Stimulated activated CD4-positive, alpha-beta T cell treated with anti-CD3 and anti-CD28 coated beads, Interleukin-1b, Interleukin-23, amount 100 ng/mL, for 1 hour (primary cell): ENCODE measurements at places on chromosomes 16 and 17.
A peak's percentile ranks its signal among the peaks of the same experiment; 100 is the strongest.

GRCh38 chr17:78252111-78252634, 20.7 kb downstream of the TMEM235 start:
- DNase-seq, result peak; percentile 47

DNA sequence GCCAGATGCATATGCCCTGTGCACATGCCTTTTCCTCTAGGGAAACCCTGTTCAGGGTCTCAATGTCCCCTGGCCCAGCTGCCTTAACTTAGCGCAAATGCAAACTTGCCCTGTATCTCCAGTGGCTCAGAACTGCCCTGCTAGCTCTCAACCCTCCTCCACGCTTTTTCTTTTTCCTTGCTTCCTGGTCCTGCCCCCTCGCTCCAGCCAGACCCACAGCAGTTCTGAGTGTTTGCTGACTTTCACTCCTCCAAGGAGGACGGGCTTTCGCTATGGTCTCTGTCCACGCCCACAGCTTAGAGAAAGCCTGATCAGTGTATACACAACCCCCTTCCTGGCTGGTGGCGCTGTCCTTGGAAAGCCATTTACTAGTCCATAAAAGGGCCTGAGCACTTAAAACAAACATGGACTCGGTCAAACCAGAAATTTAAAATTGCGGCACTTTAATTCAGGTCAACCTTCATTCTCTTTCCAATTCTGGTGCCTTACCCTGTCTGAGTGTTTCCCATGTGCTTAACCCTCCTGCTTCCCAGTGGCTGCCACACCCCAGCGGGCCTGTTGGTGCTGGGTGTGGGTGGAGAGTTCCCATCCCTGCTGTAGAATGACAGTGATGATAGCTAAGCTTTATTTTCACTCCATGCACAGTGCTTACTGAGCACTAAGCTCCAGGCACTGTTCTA, 15.6 kb upstream of the TMEM98 start:
- no peak for DNase-seq

DNA sequence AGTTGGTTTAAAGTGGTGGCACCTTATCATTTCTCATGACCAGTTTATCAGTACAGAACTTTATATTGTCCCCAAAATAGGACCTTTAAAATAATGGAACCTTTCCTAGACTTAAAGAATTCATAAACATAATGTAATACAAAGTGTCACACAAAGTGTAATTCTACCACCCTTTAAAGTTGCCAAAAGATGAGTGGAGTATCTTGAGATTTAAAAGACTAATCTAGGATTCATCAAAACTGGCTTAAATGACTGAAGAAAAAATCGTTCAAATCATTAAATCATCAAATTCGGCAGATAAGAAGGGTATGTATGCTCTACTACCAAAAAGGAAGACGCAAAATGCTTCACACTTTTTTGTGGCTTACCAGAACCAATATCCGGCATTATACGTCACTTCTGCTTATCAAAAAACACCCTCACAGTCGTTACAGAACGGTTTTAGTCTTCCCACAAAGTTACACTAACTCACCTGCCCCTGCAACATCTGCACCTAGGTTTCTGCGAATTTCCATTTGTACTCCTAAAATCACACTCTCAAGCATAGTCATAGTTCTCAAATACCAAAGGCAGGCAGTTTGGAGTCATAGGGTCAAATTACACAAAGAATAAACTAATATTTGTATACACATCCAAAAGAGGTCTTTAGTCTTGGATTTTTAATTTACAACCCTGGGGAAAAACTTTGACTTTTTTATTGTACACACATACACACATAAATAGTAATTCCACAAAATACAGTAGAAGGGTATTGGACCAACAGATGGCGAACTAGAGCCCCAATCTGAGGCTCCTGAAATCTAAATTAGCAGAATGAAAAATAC, 1.4 kb upstream of the KANSL1 start:
- no peak for DNase-seq

- no peak for DNase-seq
These were observed 358.1 kb downstream of the KCNJ2 start for GRCh38 chr17:70527364-70527888.

- no peak for DNase-seq
These were observed 69.2 kb downstream of the CDC27 start for GRCh38 chr17:47119746-47120520.

GRCh38 chr16:79316004-79316458, 284.5 kb downstream of the MAF start:
- DNase-seq, result no peak

- DNase-seq, result no peak
These were observed 51.4 kb downstream of the TBC1D16 start for GRCh38 chr17:79984045-79984840.

- DNase-seq, result no peak
These were observed 78.3 kb upstream of the RPL38 start for GRCh38 chr17:74125156-74125555.

DNA sequence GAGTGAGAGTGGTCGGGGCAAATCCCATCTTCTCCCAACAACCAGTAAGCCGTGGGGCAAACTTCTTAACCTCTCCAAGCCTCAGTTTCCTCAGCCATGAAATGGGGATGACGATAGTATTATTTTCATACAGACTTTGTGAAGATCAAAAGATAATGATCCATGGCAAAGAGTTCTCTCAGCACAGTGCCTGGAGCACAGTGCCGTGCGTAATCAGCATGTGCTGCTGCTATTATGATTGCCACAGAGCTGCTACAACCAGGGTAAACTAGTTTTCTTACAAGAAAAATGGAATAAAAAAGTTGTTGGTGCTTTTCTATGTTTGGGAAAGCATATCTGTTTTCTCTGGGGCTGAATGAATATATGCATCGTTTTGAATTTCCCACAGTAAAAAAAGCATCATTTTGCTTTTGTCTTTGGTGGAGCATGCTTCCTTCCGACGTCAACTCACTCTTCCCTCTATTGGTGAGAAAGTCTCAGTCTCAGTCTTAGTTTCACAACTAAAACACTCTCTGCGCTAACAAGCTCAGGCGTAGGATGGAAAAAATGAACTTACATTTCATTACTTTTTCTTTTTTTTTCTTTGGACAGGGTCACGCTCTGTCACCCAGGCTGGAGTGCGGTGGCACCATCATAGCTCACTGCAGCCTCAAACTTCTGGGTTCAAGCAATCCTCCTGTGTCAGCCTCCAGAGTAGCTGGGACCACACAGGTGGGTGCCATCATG, 37.2 kb downstream of the CDK5R1 start:
- no peak for DNase-seq
